ENCODE measurements at places on chromosomes 2 and 18.
A peak's percentile ranks its signal among the peaks of the same experiment; 100 is the strongest.

GRCh38 chr2:96954011-96954846 is 32.2 kb downstream of the FAM178B start:
- no peaks in the 10 kb centered on the region for H3K36me3 ChIP-seq
- peak; percentile 20 for DNase-seq
- no peak overlapping the region for H3K27ac ChIP-seq
- H3K4me1 ChIP-seq: peaks cover 8% of the 10 kb centered on the region

DNA sequence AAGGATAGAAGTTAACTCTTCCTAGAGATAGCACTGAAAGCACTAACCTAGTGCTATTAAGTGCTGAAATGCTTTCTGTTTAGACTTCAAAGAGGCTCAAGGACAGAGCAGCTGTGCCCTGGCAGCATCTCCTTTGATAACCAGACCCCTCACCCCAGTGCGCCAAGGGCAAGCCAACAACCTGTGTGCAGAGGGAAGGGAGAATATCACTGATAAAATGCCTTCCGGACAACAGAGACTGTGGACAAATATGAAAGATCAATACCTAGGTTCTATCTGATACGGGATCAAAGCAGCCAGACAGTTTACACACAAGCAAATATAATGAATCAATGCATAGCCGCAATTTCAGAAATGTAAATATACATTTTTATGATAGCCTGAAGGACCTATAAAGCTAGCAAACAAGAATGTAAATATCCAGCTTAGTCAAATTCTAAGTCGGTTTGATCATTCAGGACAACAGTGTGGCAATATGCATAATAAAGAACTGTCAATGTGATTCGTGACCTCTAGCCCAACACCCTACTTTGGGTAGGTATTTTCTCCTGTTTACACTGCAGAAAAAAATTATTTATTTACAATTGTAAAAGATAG is 91.8 kb upstream of the RFX8 start:
- no peaks in the 10 kb centered on the region for H3K4me1 ChIP-seq
- no peak for DNase-seq
- no peak overlapping the region for H3K4me3 ChIP-seq
- H3K27me3 ChIP-seq: peaks cover 8% of the 10 kb centered on the region

- H3K4me3 ChIP-seq: no peak overlapping the region
- no peak overlapping the region for H3K27ac ChIP-seq
- peaks cover 3% of the 10 kb centered on the region for H3K4me1 ChIP-seq
- peaks cover 43% of the 10 kb centered on the region for H3K27me3 ChIP-seq
- no peak for DNase-seq
These were observed 9.3 kb upstream of the PSMD1 start for GRCh38 chr2:231047274-231047922.

- no peak for DNase-seq
- H3K27me3 ChIP-seq: no peaks in the 10 kb centered on the region
These were observed 309.0 kb upstream of the CDH2 start for GRCh38 chr18:28485918-28486317.

DNA sequence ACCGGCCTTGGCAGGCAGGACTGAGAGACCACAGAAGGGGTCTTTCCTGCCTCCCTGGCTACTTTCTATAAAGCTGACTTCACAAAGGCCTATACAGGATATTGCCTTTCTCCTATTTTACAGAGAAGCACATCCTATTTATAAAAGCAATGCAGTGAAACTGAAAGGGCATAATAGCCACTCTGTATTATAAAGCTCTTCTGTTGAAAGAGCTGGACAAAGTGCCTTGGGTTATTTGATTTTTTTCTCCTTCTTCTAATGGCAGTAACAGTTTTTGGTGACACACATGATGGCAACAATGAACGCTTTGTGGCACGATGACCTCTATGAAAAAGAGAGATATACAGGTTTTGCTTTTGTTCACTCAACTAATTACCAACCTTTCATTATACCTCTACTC is 281.1 kb downstream of the ZNF516 start:
- H3K36me3 ChIP-seq: no peaks in the 10 kb centered on the region
- no peak overlapping the region for H3K27ac ChIP-seq
- H3K4me3 ChIP-seq: no peak overlapping the region
- no peaks in the 10 kb centered on the region for H3K27me3 ChIP-seq
- no peak for DNase-seq

DNA sequence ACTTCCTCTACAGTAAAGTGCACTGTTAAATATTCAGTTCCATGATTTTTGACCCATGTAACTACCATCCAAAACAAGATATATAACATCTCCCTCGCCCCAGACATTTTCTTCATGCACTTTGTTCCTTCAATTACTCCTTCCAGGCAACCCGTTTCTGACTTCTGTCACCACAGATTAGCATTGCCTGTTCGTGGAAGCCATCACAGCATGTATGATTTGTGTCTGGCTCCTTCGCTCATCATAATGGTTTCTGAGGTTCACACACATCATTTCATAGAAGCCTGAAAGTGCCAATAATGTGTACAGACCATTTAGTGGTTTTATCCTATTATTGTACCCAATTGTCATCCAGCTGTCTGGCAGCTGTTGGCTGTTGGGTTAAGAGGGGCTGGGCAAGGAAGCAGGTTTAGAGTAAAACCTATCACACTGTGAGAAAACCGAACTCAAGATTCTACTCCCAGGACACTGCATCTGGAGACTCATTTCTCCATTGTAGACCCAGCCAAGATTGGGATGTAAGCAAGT is 16.1 kb downstream of the ARHGAP28 start:
- H3K36me3 ChIP-seq: no peaks in the 10 kb centered on the region
- H3K4me3 ChIP-seq: no peak overlapping the region
- no peak overlapping the region for H3K27ac ChIP-seq
- H3K4me1 ChIP-seq: peaks cover 12% of the 10 kb centered on the region
- DNase-seq: no peak

DNA sequence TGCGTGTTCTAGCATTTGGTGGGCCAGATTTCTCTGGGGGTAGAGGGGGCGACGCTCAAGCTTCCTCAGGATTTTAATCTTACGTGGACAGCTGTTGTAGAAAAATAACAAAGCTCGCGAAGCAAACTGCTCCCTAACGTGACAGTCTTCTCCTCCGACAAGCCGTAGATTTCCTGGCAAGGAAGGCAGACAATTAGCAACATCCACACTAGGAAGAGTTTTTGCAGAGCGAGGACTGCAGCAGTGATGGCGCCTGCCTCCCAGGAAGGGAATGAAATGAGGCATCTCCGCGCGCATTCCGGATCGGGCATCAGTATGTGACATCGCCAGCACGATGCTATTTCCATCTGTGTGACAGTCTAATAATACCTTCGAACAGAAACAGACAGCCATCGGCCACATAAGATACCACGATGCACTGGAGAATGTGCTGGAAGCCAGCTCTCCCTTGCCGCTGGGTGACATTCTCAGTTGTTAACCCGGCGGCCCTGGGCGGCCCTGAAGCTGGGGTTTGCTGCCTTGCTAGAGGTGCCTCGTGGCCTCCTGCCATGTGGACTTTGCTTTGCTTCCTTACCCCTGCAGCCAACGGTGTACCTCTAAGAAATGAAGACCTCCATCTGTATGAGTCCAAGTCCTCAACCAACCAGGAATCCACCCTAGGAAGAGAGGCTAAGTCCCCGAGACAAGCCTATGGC is 101.8 kb upstream of the AGAP1 start:
- no peak overlapping the region for H3K4me3 ChIP-seq
- no peak for DNase-seq
- no peaks in the 10 kb centered on the region for H3K36me3 ChIP-seq
- H3K4me1 ChIP-seq: peaks cover 3% of the 10 kb centered on the region
- H3K27ac ChIP-seq: no peak overlapping the region

DNA sequence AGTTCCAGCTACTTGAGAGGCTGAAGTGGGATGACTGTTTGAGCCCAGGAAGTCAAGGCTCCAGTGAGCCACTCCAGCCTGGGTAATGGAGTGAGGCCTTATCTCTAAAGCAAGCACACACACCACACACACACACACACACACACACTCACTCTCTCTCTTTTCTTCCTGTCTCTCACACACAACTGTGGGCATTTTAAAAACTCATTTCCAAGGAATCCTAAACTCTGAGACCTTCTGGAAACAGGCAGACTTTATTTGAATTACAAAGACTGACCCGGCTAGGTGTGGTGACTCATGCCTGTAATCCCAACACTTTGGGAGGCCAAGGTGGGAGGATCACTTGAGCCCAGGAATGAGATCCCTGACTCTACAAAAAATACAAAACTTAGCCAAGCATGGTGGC is 21.3 kb downstream of the WDSUB1 start:
- no peak overlapping the region for H3K4me3 ChIP-seq
- no peak overlapping the region for H3K27ac ChIP-seq
- H3K27me3 ChIP-seq: no peaks in the 10 kb centered on the region
- no peaks in the 10 kb centered on the region for H3K4me1 ChIP-seq
- peak; percentile 57 for DNase-seq
- no peaks in the 10 kb centered on the region for H3K36me3 ChIP-seq

- H3K4me1 ChIP-seq: no peaks in the 10 kb centered on the region
- H3K27ac ChIP-seq: no peak overlapping the region
- no peak overlapping the region for H3K4me3 ChIP-seq
- no peaks in the 10 kb centered on the region for H3K36me3 ChIP-seq
- H3K27me3 ChIP-seq: no peaks in the 10 kb centered on the region
These were observed 170.4 kb downstream of the SOCS6 start for GRCh38 chr18:70459251-70459650.

DNA sequence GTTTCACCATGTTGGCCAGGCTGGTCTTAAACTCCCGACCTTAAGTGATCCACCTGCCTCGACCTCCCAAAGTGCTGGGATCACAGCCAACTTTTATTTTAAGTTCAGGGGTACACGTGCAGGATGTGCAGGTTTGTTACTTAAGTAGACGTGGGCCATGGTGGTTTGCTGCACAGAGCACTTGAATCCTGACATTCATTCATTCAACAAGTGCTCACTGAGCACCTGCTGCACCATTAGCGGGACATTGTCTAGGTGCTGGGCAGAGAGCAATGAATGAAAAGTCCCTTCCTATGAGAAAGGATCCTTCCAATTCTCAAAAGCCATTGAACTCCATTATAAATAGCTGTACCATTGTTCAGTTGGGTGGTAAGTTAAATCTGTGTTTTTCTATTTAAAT is 31.0 kb downstream of the TGFA start:
- no peak for DNase-seq
- peaks cover 17% of the 10 kb centered on the region for H3K4me1 ChIP-seq
- H3K4me3 ChIP-seq: no peak overlapping the region
- H3K27me3 ChIP-seq: peaks cover 5% of the 10 kb centered on the region

DNA sequence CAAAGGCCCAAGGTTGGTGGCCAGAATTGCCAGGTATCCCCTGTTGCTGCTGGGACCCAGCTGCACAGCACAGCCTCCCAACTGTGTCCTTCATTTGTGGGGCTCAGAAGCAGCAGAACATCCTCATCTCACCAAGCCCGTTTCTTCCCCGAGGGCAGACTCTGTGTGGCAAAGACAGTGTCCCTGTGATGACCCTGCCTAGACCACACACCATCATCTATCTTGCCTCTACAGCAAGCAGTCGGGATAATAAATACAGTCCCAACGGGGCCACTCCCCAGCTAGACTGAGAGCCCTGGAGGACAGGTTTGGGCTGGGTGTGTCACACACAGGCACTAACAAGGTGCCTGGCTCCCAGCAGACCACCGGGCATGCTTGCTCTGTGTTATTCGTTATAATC is 93.4 kb downstream of the PTGR3 start:
- H3K27me3 ChIP-seq: peaks cover 8% of the 10 kb centered on the region
- DNase-seq: no peak
- no peaks in the 10 kb centered on the region for H3K36me3 ChIP-seq
- no peak overlapping the region for H3K4me3 ChIP-seq
- no peak overlapping the region for H3K27ac ChIP-seq

DNA sequence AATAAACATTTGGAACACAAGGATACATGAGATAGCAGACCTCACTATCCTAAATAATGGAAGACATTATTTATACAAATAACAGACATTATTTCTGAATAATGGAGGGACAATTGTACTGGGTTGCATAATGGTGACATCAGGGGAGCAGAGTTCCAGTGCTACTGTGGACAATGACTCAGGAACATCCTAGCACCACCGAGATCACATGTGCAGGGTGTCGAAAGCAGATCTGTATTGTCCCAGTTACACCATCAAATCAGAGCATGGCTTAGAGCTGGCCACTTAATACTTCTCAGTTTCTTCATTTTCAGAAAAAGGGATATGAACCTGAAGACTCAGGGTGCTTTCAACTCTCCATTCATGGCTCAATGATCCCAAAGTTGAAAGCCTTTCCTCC is 249.1 kb upstream of the RBMS1 start:
- H3K36me3 ChIP-seq: no peaks in the 10 kb centered on the region
- H3K27me3 ChIP-seq: no peaks in the 10 kb centered on the region
- H3K27ac ChIP-seq: no peak overlapping the region
- peak; percentile 48 for DNase-seq
- H3K4me3 ChIP-seq: no peak overlapping the region
- peaks cover 4% of the 10 kb centered on the region for H3K4me1 ChIP-seq

- no peaks in the 10 kb centered on the region for H3K27me3 ChIP-seq
- peak; percentile 79 for DNase-seq
- H3K36me3 ChIP-seq: no peaks in the 10 kb centered on the region
- H3K4me3 ChIP-seq: no peak overlapping the region
- no peaks in the 10 kb centered on the region for H3K4me1 ChIP-seq
These were observed 506.6 kb upstream of the SPHKAP start for GRCh38 chr2:228688007-228688645.

DNA sequence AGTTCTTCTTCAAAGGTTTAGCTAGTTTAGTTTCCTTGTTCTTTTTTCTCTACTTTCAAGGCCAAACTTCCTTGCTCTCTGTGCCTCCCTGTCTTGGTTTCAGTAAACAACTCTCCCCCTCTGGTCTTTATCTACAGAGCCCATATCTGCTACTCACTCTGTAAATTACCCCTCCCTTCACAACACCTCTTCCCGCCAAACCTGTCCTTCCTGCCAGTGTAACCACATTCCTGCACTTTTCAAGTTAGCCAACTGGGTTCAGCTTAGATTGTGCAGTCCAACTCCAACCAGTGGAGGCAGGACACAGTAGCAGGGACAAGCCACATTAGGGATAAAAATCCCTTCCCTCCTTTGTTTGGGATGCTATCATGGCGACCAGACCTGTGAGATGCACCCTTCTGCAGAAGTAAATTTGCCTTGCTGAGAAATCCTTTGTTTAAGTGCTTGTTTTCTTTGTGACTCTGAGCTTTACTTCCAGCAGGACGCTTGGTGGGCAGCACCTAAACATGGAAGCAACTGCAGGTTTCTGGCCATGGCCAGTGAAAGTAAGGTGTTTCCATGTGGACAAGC is 706.0 kb downstream of the KCNJ3 start:
- H3K4me1 ChIP-seq: no peaks in the 10 kb centered on the region
- DNase-seq: no peak
- H3K27me3 ChIP-seq: no peaks in the 10 kb centered on the region

DNA sequence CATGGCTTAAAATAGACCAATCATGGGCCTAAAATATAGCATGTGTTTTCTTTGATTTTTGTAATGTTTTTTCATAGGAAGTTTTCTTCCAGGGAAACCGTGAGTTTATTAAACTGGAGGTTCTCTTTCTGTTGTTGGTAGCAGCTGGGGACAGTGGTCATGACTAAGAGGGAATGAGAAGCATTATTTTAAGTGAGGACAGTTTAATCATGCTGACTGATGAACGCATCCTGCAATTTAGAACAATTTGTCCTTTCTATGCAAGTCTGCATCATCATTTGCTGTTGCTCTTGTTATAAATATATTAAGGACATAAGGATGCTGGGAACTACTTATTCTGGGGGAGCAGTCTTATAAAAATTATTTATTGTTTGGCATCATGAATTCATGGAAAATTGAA is 51.2 kb downstream of the CAVIN2 start:
- H3K4me1 ChIP-seq: no peaks in the 10 kb centered on the region
- DNase-seq: no peak
- H3K4me3 ChIP-seq: no peak overlapping the region

GRCh38 chr2:240972636-240973521 is 25.5 kb upstream of the SNED1 start:
- no peaks in the 10 kb centered on the region for H3K36me3 ChIP-seq
- no peak for DNase-seq
- H3K27ac ChIP-seq: no peak overlapping the region
- H3K4me3 ChIP-seq: peak overlapping the region; percentile 30
- H3K4me1 ChIP-seq: peaks cover 1% of the 10 kb centered on the region

Data from mesenchymal stem cell (in vitro differentiated cells and primary cell).